CD4-positive, alpha-beta T cell treated with Interleukin-6 at 100 ng/mL for 8 hours (primary cell): ENCODE measurements at places on chromosomes 5 and 9.
A peak's percentile ranks its signal among the peaks of the same experiment; 100 is the strongest.

DNA sequence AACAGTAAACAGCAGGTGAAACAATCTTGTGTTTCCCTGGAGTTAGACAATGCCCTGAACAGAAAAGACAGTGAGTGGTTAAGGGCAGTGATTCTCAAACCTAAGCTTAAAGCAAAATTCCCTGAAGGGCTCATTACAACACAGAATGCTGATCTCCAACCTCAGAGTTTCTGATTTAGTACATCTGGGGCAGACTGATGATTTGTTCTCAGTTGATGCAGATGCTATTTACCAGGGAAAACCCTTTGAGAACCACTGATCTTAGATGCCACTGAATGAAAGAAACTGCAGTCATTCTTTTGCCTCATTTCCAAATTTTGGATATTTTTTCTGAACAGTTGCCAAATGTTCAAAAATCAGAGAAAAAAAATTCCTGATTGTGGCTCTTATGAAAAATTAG, 18.7 kb upstream of the ADAM19 start:
- no peak for DNase-seq

- no peak for DNase-seq
These were observed 47.8 kb downstream of the SUSD1 start for GRCh38 chr9:112127281-112127680.

GRCh38 chr5:84791730-84792129, 407.1 kb upstream of the EDIL3 start:
- no peak for DNase-seq

DNA sequence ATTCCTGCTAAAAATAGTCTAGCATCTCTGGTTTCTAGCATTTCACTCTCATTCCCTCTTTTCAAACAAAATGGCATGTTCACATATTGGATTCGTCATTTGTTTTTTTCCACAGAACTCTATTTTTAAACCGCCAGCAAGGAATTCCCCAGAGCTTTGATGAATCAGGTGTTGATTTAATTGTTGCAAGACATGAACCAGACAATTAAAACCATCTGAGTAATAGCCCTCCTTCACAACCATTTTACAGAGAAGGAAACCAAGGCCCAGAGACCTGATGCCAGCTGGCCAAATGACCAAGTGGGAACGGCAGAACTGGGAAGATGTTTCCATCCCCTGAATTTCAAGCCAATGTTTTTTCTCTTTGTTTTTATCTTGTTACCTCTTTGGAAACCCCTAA, 167.0 kb downstream of the CAAP1 start:
- no peak for DNase-seq

- no peak for DNase-seq
These were observed 52.8 kb downstream of the MLLT3 start for GRCh38 chr9:20569525-20569924.

GRCh38 chr5:44875661-44876605, 67.2 kb downstream of the MRPS30 start:
- DNase-seq = peak; percentile 14

GRCh38 chr5:106755789-106756188, 914.9 kb downstream of the EFNA5 start:
- no peak for DNase-seq

GRCh38 chr5:172113036-172113435, 75.0 kb downstream of the STK10 start:
- peak; percentile 88 for DNase-seq

GRCh38 chr5:129899454-129899853, 4.8 kb upstream of the CHSY3 start:
- DNase-seq = no peak

DNA sequence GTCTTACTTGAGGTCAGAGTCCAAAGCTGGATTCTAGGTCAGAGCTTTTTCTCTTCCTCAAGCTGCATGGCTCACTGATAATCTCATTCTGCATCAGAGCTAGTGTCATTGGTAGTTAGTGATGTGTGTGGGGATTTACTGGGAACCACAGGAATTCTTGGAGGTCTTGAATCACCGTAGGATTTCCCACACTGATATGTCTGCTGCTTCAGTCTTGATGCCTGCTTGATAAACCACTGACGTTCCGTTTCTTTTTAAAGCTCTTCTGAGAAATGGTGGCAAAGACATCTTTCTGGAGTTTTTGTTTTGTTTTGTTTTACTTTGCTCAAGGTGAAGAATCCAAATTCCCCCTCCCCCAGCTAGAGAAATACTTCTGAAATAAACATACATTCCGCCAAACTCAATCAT, 1.2 kb upstream of the GARIN3 start:
- no peak for DNase-seq

DNA sequence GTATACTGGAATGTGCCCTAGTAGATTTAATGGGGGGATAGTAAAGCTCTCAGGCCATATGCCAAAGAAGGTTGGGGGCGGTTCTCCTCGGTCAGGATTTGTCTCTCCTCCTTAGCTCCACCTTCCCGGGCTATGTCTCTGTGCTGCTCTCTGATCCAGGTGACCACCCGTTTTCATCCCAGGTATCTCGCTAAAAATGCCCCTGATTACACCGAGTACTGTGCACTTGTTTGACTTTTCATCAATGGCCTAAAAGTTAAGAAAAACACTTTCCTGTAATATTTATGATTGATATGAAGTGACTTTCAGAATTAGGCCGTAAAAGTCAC, 724 bp downstream of the NDUFS6 start:
- no peak for DNase-seq

GRCh38 chr5:135880278-135880677, 15.4 kb downstream of the IL9 start:
- DNase-seq = no peak

DNA sequence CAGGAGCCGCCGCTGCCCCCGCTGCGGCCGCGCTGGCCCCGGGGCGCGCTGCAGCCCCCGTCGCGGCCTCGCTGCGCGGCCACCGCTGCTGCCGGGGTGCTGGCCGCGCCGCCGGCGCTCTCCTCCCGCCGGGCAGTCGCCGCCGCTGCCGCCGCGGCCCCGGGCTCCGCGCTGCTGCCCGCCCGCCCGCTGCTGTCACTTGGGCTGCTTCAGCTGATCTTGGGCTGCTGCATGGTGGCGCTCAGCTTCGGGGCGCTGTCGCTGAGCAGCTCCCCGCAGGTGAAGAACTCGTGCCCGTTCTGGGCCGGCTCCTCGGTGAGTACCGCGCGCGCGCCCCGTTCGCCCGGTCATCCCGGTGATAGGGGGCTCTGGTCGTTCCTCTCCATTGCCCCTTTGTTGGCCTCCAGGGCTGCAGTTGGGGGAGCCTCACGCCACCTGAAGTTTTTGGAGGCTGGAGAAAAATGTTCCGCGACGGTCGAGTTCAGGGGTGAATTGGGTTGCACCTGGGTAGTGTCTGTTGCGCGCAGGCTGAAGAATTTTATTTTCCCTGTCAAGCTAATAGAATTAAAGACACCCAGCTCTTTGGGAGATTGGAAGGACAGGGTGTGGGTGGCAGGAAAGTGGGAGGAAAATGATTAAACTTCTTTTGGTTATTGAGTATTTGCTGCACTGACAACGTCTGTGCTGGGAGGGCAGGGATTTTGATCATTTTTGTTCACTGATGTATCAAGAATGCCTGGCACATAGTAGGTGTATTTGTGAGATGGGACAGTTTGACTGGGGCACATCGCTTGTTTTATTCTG, 596 bp downstream of the ENTREP1 start:
- DNase-seq = no peak

GRCh38 chr9:89304834-89305188, 6.2 kb upstream of the CKS2 start:
- no peak for DNase-seq

DNA sequence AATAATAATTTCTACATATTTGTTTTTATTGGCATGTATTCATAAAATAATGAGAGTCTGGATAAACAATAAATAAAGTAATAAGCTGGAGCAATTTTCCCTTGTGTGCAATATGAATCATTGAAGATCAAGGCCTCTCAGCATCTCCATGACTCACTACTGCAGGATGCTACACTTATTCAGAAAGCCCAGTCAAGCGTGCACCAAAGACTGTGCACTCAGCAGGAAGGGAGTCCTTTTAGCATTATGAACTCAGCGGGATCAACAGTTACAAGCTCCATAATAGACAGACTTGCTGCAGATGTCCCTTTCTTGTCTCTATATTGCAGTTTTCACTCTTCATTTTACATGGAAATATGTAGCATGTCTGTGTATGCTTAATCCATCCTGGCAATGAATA, 485.3 kb downstream of the CDH9 start:
- DNase-seq = no peak

DNA sequence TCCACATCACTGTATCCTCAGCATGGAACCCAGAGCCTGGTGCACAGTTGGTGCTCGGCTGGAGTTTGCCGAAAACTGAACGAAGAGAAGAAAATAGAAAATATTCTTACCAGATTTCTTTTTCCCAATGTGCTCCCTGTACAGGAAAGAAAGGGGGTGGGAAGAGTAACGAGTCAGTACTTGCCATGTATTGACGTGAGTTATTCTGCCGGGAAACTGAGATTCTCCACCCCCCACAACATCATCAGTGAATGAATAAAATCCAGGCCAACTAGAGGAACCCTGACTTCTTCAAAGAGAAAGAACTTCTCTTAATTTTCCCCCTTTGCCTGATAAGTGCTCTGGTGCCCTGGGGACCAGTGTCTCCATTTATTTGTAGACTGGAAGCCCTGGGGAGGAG, 80.6 kb downstream of the SH3PXD2B start:
- DNase-seq = no peak

GRCh38 chr5:102975457-102976182, 144.3 kb downstream of the GIN1 start:
- no peak for DNase-seq

DNA sequence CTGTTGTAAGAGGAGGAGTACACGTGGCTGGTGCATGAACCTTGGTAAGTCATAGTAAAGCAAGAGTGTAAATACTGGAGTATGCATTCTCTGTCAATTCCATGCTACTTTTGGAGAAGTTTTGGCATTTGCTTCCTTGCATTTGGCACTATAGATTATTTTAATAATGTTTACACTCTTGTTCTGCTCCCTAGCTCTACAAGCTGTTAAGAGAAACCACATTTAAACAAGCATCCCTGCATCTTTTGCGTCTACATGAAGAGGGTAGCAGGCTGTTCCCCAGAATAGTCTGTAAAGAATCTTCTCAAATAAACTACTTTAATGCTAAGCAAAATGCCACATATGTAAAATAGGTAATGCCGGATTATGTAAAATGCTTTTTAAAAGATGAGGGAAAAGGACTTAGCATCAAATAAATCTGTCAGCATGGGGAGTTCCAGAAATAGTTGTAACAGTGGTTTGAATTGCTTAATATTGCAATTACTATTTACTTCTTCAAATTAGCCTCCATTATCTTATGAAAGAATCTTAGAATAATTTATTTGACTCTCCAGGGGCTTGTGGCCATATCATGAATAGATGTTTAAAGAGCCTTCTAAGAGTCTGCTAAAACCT, 2127.3 kb upstream of the WWC1 start:
- DNase-seq = no peak

GRCh38 chr5:13708906-13709305, 235.6 kb downstream of the DNAH5 start:
- no peak for DNase-seq

- no peak for DNase-seq
These were observed 29.4 kb downstream of the SMAD5 start for GRCh38 chr5:136162008-136162407.

GRCh38 chr9:63817622-63818518, 1467.1 kb downstream of the FOXD4L5 start:
- peak; percentile 54 for DNase-seq
